ENCODE measurements at places on chromosomes 7 and 10. TPM values are rescaled to one million over a fixed set of nuclear protein-coding genes. Genes with fewer than 3 reads are reported as not detected.
A peak's percentile ranks its signal among the peaks of the same experiment; 100 is the strongest.

DNA sequence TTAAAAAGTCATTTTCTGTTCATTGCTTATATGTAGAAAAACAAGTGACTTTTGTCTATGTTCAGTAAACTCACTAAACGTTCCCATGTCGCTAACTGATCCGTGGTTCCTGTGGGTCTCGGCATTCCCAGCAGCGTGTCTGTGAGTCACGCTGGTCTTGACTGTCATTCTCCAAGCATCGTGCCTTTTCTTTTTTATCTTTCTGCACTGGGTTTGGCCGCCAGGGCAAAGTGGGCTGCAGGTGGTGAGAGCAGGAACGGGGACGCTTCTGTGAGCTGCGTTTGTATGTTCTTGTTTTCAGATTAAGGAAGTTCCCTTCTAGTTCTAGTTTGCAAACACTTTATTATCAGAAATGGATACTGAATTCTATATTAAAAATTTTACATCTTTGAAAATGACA is 6.8 kb upstream of the SCART1 start:
- no peak for DNase-seq

ELFN1 gene
- total RNA-seq: 13.6 TPM

GRCh38 chr10:103727546-103727963 is 127.8 kb downstream of the SH3PXD2A start:
- no peak for DNase-seq

- no peak for DNase-seq
Measured at GRCh38 chr7:39265641-39266591, 288.2 kb downstream of the POU6F2 start.

ITIH5 gene
- total RNA-seq: 0.84 TPM

DNAJB9 gene
- 26.6 TPM for total RNA-seq

GPR15LG gene
- not detected for total RNA-seq

DNA sequence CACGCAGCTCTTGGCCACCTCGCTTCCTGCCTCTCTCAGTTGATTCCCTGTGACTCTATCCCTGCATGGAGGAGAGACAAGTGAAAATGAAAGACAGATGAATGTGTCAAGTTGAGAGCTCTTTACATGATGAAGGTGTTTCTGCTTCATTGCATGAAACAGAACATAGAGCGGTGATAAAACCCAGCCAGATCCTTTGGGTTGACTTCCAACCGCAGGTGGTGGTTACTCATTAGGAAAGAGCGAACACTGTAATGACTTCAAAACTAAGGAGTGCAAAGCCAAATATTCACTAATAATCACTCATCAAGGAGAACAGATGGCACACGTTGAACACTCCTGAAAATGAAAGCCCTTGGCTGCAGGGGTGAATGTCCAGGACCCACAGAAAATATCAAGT is 31.8 kb upstream of the WDR11 start:
- DNase-seq: no peak

DNA sequence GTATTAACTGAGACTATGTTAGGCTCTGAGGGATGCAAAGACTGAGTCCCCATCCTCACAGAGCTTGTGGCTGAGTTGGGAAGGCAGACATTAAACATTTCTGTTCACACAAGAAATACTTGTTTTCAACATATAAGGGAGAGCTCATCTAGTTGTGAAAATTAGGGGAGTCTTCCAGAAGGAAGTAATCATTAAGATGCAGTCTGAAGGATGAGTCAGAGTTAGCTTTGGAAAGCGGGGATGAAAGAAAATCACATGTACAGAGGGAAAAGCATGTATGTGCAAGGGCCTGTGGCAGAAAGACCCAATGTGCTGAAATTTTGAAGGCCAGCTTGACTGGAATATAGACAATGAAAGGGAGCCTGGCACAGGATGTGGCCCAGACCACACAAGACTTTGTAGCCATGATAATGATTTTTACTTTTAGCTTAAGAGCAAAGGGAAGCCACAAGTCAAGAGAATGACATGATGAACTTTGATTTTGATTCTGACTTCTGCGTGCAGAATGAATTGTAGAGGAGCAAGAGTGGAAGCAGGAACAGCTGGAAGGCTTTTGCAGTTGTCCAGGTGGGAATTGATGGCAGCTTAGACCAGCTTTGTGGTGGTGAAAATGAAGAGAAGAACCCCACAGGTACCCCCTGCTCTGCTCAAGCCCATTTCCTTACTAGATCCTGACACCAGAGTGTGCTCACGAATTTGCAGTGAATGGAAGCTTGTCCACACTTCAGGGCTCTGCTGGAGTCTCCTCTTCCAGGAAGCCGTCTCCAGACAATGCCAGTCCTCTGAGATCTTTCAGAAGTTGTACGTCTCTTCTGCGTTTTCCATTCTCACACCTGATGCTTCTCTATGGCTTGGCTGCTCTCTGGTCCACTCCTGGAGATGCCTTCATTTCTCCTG is 115.6 kb downstream of the ATXN7L1 start:
- DNase-seq: no peak

PRKAR2B gene
- total RNA-seq: 29.1 TPM

DNA sequence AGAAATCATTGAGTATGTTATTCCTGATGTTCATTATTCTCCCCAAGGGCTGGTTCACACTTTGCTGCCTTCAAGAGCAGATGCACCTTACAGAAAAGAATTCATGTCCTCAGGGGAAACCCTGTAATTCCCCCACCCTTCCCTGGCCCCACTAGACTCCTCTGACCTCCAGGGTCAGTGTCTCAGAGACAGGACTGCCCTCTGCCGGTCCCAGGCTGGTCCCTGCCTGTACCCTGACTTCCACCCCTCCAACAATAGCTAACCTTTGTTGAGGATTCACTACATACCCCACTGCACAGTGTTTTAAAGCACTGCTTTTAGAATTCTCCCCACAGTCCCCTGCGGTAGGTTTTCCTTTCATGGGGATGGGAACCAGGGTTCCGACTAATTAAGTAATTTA is 4.4 kb upstream of the SEPHS1 start:
- peak; percentile 33 for DNase-seq

DNA sequence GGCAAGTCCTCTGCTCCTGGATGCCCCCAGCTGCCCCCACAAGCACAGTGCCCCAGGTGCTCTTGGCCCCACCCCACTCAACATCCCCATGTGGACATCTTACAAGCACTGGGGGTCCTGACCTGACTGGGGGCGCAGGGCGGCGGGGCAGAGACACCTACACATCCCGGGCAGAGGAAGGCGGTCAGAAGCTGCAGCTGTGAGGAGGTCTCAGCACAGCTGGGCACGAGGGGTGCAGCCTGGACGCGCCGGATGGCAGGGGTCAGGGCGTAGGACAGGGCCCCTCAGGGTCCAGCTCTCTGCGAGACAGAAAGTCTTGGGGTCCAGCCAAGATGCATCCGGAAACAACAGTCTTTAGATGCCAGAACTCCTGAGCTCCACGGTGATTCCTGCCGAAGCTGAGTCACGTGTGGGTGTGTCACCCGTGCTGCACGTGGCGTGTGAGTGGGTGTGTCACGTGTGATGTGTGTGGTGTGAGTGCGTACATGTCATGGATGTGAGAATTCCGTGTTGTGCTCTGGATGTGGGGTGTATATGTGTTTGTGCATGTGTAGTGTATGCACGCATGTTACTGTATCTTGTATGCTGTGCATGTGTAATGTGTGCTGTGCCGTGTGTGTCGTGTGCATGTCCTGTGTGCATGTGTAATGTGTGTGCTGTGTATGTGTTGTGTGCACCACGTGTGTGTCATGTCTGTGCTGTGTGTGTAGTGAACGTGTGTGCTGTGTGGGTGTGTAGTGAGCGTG is 5.1 kb downstream of the VENTX start:
- no peak for DNase-seq

All from neural progenitor cell (in vitro differentiated cells).